ENCODE measurements at places on chromosomes 3 and 15.
A peak's percentile ranks its signal among the peaks of the same experiment; 100 is the strongest.

- DNase-seq: no peak
Observed at GRCh38 chr3:10055097-10055496, 28.9 kb downstream of the FANCD2 start.

- DNase-seq: no peak
Observed at GRCh38 chr15:53522991-53523390, 236.5 kb downstream of the WDR72 start.

DNA sequence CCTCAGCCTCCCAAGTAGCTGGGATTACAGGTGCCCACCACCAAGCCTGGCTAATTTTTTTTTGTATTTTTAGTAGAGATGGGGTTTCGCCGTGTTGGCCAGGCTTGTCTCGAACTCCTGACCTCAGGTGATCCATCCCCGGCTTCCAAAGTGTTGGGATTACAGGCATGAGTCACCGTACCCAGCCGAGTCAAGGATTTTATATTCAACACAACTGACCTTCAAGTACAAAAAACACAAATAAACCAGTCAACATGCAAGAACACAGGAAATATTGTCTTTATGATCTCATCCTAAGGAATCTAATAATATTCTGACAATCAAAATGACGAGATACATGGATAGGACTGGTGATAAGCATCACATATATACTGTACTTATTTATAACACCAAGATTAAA lies 37.9 kb downstream of the TJP1 start:
- DNase-seq: peak; percentile 14

- DNase-seq: no peak
Observed at GRCh38 chr15:76198456-76199105, 112.7 kb downstream of the ETFA start.

- no peak for DNase-seq
Observed at GRCh38 chr3:195401943-195402342, 40.9 kb downstream of the ACAP2 start.

- no peak for DNase-seq
Observed at GRCh38 chr3:133374708-133375402, 25.0 kb upstream of the BFSP2 start.

- DNase-seq: no peak
Observed at GRCh38 chr15:22878103-22878502, 39.6 kb downstream of the NIPA2 start.

- DNase-seq: no peak
Observed at GRCh38 chr3:193014902-193015301, 97.2 kb upstream of the MB21D2 start.

DNA sequence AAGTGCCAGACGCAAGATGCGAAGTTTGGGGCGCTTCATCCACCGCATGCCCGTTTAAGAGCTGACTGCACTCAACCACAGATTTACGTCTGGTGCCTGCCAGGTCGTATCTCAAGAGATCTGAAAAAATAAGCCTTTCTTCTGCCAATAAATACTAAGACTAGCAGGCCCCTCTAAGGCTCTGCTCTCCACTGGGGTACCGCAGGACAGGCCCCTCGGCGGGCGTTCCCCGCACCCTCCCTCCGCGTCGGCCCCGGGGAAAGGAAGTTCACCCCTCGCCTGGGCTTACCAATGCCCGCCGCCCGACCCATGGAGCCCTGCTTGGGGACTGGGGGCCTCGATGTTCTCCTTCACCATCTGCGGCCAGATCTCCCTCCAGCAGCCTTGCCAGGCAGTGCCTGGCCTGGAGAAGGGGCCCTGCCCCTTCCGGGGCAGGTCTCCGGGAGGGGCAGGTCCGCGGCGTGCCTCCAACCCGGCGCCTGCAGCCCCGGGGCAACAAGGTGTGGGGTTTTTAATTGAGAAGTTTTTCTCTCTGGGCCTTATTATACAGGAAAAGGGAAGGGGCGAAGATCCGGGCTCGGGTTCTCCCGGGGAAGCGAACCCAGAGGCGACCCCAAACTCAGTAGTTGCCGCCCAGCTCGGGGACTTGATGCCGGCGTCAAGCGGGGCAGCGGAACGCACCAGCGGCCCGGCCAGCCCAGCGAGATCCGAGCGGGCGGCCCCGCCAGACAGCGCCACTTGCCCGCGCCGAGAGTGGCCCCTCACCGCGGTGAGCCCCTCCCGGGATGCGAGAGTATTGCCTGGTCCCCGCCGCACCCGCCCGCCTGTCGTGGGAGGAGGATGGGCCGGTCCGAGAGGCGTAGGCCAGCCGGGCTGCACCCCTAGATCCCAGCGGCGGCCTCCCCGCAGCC lies 735 bp downstream of the GOLGA8B start:
- DNase-seq: peak; percentile 14

DNA sequence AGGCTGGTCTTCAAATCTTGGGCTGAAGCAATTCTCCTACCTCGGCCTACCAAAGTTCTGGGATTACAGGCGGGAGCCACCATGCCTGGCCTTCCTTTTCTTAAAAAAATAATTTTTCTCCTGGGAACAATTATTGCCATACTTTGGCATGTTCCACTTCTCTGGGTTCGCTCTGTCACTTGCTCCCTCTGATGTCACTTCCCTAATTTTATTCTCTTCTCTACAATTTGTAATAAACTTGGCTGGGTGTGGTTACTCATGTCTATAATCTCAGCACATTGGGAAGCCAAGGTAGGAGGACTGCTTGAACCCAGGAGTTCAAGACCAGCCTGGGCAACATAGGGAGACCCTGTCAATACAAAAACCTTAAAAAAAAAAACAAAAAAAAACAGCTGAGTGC lies 6.1 kb upstream of the IMPDH2 start:
- DNase-seq: no peak

- peak; percentile 56 for DNase-seq
Observed at GRCh38 chr3:189772584-189772983, 141.4 kb downstream of the TP63 start.

- no peak for DNase-seq
Observed at GRCh38 chr3:62718011-62718410, 157.2 kb downstream of the CADPS start.

DNA sequence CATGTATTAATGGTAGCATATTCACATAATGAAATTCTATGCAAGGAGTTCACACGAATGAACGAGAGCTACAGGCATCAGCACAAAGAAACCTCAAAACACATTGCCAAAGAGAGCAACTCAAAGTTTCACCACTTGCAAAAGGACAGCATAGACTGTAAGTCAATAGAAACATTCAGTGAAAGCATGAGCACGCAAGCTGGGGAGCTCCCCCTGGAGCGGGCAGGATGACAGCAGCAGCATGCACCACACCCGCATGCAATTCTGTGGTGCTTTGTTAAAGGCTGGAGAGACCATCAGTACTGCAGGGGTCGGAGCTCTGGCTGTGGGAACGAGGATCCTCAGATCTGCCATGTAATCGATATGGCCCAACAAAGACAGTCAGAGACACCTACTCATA lies 18.7 kb downstream of the OCA2 start:
- no peak for DNase-seq

- DNase-seq: no peak
Observed at GRCh38 chr3:125151916-125152315, 60.6 kb downstream of the SLC12A8 start.

DNA sequence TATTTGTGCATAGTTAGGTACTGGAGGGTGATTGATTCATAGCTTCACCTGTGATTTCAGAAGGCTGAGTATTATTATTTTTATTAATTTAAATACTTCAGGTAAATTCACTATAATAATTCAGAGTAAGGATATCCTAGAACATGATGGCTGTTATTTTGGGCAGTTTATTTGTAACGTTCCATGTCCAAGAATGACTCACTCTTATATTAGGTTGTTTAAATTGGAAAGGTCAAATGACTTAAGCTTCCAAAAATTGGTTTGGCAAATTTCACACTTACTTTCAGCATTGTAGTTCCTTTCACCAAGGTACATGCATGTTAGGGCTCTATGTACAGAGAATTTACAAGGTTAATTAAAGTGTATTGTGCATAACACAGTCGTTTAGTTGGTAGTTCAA lies 120.2 kb downstream of the EPHA3 start:
- DNase-seq: no peak

DNA sequence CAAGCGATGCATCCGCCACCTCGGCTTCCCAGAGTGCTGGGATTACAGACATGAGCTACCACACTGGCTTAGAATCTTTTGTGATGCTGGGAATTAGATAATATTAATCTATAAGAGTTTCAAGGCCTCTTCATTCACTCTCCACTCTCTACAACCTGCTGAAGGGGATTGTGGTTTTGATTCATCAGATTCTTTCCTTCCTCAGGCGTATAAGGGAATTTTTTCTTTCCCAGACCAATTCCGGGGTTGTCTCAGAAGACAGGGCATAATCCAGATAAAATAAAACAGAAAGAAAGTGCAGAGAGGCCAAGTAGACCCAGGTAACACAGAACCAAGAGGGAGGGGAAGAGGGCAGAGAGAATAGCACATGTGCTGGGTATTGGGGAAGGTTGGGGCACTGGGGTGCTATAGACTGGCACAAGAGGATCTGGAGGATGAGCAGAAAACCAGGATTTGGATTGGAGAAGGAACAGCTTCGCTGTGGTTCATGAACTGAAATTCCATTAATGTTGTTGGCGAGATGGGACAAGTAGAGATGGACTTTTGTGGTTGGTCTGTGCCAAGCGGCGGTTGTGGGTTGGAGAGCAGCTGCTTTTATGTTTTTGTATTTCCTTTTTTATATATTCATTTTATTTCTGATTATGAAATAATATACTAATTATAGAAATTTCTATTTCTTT lies 12.8 kb downstream of the ARL6IP5 start:
- DNase-seq: no peak

- DNase-seq: no peak
Observed at GRCh38 chr3:185477316-185477715, 21.5 kb downstream of the TMEM41A start.

DNA sequence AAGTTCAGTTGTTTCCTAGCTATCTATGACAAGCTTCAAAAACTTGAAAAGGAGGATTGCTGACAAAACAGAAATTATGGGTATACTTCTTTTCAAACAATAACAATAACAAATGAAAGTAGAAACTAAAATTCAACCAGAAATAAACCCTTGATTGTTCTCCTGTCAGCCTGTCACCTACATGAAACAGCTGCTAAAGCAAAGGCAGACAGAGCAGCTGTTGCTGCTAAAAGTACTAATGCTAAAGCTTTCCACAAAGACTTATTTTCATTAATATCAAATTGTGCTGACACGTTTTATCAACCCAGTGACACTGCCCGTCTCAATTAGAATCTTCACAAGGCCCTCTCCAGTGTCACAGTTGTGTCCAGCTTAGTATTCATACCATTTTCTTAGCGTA lies 533.2 kb upstream of the GBE1 start:
- no peak for DNase-seq

DNA sequence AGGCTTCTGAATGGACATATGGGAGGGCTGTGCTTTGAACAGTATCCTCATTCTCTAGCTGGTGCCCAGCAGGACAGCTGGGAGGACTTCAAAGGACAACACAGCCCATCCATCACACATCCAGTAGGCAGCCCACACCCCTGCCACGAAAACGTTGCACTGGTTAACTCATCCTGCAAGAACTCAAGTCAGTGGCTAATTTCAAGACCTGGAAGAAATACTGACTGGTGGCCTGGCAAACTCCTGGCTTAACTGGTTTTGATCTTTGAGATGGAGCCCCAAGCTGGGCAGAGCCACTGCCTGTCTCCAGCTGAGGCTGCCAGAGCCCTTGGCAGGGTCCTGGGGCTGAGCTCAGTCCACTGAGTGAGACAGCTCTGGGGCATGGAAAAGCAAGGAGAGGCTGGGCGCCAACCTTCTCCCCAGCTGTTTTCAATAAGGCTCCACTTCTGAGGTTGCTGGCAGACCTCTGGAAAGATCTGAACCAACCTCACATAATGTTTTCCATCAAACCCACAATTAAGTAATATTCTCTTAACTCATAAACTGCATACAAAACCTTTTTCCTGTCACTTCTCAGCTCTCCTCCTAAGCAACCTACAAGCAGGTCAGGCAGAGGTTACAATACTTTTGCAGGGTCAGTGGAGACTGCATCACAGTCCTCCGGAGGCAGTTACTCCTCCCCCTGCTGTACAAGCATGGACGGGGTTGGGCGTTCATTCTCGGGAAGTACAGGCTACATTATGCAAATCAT lies 110.3 kb downstream of the MYLK start:
- peak; percentile 94 for DNase-seq

DNA sequence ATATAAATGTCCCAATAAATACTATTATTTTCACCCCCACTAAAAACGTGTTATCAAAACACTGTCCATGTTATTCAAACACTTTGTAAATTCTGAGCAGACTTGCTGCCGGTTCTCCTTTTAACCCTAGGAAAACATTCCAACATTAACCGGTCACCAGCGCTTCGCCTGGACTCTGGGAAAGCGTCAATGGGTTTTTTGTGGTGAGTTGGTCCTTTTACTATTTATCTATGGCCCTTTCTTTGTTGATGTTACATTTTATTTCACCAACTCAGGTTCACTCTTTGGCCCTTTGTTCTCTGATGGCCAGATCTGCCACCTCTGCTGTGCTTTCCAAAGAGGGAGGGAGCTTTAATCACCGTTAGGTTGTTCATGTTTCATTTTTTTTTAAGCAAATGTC lies 4.1 kb upstream of the EOMES start:
- DNase-seq: no peak

DNA sequence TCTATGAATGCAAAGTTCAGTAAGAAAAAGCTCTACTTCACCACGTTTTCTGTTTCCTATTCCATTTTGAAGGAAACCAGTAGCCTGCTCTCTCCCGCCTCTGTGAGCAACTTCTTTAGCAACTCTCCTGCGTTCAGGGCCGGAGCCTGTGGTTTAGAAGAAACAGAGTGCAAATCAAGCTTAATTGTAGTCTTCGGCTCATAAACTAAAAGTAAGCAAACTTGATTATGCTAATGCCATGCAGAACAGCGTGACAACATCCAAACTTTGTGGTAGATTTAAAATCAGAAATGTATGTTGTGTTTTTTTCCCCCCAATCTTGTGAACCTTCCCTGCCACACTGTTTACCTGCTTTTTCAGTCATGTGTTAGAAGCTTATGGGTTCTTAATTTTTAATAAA lies 87.4 kb downstream of the SEMA6D start:
- no peak for DNase-seq

- no peak for DNase-seq
Observed at GRCh38 chr3:11914651-11915050, 68.0 kb upstream of the TAMM41 start.

DNA sequence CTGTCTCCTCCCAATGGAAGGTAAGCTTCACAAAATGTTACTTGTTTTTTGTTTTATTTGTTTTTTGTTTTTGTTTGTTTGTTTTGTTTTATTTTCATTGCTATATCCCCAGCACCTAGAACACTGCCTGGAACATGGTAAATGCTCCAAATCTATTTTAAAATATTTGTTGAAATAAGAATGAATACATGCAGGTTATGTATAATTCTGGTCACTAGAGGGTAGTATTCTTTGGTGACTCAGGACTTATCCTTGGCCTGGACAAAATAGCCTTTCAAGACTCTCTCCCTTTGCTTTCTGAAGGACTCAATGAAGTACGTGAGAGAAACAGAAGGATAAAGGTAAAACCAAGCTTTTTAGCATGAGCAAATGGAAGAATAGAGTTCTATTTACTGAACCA lies 46.9 kb upstream of the PPP2R3A start:
- peak; percentile 36 for DNase-seq

Data from A172 (cell line).